ENCODE measurements at places on chromosomes 1 and 21.

- H3K4me3 ChIP-seq, result no peak overlapping the region
- no peak overlapping the region for H3K27ac ChIP-seq
- no peaks in the 10 kb centered on the region for H3K4me1 ChIP-seq
- H3K27me3 ChIP-seq, result peaks cover 8% of the 10 kb centered on the region
Observed at GRCh38 chr1:228983231-228983660, 248.0 kb downstream of the RHOU start.

DNA sequence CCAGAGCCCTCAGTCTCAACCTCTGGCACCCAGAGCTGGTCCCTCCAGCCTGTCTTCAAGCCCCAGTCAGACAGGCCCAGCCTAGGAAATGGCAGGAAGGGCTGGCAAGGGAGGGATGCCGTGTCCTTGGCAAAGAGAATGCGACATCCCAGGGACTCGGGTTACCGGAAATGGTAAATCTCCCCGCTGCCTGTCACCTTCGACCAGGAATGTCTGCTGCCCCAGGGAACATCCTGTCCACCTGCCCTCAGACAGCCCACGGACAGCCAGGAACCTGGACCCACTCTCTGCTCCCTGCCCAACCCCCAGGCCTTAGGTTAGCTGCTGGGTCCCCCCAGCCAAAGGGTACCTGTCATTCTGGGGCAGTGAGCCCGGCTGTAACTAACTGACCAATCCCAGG lies 23.9 kb downstream of the HSPG2 start:
- no peak for DNase-seq
- peaks cover 8% of the 10 kb centered on the region for H3K4me1 ChIP-seq
- H3K36me3 ChIP-seq, result peaks cover 3% of the 10 kb centered on the region
- no peak overlapping the region for H3K4me3 ChIP-seq
- peaks cover 4% of the 10 kb centered on the region for H3K27me3 ChIP-seq

- H3K27ac ChIP-seq, result no peak overlapping the region
- H3K27me3 ChIP-seq, result no peaks in the 10 kb centered on the region
- no peak overlapping the region for H3K4me3 ChIP-seq
- no peak for DNase-seq
Observed at GRCh38 chr1:216531263-216532239, 108.3 kb upstream of the USH2A start.

DNA sequence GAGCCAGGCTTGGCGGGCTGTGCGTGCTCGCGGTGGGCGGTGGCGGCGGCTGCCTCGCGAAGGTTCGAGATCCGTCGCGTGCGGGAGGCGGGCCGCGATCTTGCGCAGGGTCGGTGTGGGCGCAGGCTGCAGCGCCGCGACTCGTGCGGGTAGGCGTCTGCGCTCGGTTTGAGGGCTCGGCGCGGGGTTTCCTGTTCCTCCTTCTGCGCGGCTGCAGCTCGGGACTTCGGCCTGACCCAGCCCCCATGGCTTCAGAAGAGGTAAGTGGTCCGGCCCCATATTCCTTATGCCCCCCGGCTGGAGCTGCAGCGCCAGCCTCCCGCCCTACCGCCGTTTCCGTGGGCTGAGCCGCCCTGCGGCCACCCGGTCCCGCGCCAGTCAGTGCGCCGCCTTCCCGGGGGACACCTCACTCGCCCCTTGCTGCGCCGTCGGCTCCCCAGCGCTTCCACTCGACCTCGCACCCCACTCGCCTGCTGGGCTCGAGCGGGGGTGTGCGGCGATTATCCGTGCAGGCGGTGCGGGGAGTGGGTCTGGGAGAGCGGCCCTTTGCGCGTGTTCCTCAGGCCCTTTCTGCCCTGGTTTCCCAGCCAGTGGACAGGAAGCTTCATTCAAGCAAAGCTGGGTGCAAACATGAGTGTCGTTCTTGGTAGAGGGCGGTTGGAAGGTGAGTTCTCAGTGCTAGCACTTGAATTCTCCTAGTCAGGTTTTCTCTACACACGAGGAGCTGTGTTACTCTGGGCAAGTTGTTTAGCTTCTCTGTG lies at the start of gene CACYBP:
Gene CACYBP, plus strand, starts transcription at position 12 of the 761 bp plus-strand sequence. Its CDS starts 234 bp downstream, at position 246.
- H3K4me3 ChIP-seq, result no peak within 1 kb of the TSS
- no peak within 1 kb of the TSS for H3K27ac ChIP-seq
- no peaks in the 10 kb centered on the region for H3K27me3 ChIP-seq
- peaks cover 22% of the 10 kb centered on the region for H3K4me1 ChIP-seq
- DNase-seq, result peak; percentile 33
- peaks cover 13% of the 10 kb centered on the region for H3K36me3 ChIP-seq

DNA sequence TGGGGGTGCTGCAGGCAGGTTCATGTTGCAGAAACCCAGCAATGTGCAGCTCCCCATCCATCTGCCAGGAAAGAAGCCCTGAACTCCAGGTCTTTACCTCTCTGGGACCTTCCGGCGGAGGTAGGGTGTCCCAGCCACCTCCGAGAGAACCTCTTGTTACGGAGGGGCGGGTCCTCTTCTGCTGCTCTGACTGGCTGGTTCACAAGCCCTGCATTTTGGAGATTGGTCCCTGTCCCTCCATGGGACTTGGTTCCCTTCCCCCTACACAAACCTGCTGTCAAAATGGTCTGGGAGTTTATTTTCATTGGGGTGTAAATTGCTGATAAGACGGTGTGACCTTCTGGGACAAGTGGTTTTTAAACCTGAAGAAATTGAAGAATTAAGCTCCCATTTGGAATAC lies 8.0 kb upstream of the CELSR2 start:
- no peak for DNase-seq
- H3K27me3 ChIP-seq, result peaks cover 23% of the 10 kb centered on the region
- H3K27ac ChIP-seq, result no peak overlapping the region
- peaks cover 21% of the 10 kb centered on the region for H3K4me1 ChIP-seq

DNA sequence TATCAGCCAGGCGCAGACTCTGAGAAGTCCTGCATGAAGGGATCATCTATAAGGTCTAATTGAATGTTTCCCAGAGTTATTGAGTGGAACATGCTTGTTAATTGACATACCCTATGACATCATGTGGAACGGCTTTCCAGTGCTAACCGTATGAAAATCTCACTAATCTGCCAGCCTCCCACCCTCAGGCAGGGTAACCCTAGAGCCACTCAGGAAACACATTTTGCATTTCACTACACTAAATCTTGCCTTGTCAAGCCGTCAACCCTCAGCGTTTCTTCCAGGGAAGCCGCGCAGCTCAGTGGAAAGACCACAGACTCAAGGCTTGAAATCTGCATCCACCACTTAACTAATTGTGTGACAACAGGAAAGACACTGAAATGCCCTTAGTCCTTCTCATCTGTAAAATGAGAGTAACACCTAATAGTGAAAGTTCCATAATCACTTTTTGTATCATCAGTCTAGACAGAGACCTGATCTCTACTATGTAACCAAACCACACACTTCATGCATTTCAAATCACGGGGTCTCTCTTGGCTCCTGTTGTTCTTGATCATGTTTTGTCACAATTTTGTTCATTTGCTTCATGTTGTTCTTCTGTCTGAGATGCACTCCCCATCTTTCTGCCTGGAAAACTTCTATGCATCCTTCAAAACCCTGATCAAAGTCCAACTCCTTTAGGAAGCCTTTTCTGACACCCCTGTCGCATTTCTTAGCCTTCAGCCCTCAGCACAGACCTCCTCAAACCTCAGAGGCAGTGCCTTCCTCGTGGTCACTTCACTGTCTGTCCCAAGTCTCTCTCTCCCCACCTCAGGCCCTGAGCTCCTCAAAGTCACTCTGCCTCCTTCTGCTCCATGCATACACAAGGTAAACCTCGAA lies 246.5 kb downstream of the TOMM20 start:
- peaks cover 21% of the 10 kb centered on the region for H3K4me1 ChIP-seq
- H3K27me3 ChIP-seq, result peaks cover 5% of the 10 kb centered on the region
- H3K36me3 ChIP-seq, result no peaks in the 10 kb centered on the region
- H3K4me3 ChIP-seq, result no peak overlapping the region
- no peak for DNase-seq
- peak overlapping the region; percentile 75 for H3K27ac ChIP-seq

GRCh38 chr1:43648221-43648847 lies 1.6 kb upstream of the KDM4A start:
- H3K27ac ChIP-seq, result no peak overlapping the region
- H3K4me3 ChIP-seq, result peak overlapping the region; percentile 97
- no peaks in the 10 kb centered on the region for H3K27me3 ChIP-seq

GRCh38 chr21:27807596-27807995 lies 840.7 kb upstream of the ADAMTS5 start:
- DNase-seq, result no peak
- H3K27ac ChIP-seq, result no peak overlapping the region
- H3K4me1 ChIP-seq, result no peaks in the 10 kb centered on the region
- no peak overlapping the region for H3K4me3 ChIP-seq
- H3K27me3 ChIP-seq, result no peaks in the 10 kb centered on the region

DNA sequence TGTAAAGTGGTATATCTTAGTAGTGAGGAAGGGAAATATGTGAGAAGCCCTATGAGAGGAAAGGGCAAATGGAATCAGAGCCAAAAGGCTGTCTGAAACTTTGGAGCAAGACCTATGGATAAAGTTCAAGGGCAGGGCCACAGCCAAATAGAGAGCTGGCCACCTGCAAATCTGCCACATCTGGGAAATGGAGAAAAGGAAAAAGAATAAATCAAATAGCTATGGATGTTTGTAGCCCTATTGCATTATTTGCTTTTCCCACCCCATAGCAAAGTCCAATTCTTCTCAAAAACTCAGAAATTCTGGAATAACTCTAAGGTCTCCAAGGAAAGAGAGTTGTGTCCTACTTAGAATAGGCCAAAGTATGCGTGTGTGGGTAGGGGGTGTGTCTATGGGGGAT lies 4.0 kb upstream of the HLX start:
- peaks cover 2% of the 10 kb centered on the region for H3K36me3 ChIP-seq
- H3K4me3 ChIP-seq, result no peak overlapping the region
- H3K27me3 ChIP-seq, result peaks cover 68% of the 10 kb centered on the region

GRCh38 chr1:172609528-172609927 lies 49.4 kb upstream of the FASLG start:
- peak overlapping the region; percentile 55 for H3K27ac ChIP-seq
- H3K4me1 ChIP-seq, result peaks cover 5% of the 10 kb centered on the region
- peaks cover 19% of the 10 kb centered on the region for H3K36me3 ChIP-seq
- no peak overlapping the region for H3K4me3 ChIP-seq
- no peak for DNase-seq
- no peaks in the 10 kb centered on the region for H3K27me3 ChIP-seq

DNA sequence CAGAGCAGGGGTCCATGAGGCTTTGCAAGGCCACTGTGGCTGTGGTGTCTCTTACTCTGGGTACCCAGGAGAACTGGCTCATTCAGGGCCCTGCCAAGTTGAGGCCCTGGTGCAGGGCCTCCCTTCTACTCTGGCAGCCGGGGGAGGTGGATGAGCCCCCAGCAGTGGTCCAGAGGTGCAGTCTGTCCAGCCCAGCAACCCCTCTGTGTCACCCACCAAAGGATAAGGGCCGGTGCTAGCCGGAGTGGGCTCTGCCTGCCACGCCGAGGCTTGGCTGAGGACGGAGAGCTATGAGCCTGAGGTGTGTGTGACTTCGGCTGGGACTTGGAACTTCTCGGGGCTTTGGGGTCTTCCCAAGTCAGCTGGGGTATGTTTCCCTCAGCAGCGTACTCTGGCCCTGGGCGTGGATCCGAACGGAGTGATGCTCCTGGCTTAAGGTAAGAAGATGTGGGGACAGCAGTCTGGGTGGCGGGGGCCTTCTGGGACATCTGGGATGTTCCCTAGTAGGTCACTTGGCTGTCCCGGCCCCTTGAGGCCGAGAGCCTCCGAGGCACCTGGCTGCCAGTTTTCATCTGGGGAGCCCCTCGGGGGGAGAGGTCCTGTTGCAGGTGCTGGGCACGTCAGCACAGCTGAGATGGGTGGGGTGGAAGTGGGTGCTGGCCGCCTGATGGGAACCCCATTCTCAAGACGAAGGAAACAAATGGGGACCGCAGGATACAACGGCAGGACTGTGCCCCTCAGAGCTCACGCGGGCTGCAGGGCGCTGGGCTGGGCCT lies 25.9 kb downstream of the RUNX3 start:
- DNase-seq, result peak; percentile 2
- H3K27ac ChIP-seq, result peak overlapping the region; percentile 46
- H3K36me3 ChIP-seq, result peaks cover 100% of the 10 kb centered on the region

- no peaks in the 10 kb centered on the region for H3K4me1 ChIP-seq
- no peaks in the 10 kb centered on the region for H3K36me3 ChIP-seq
- H3K4me3 ChIP-seq, result no peak overlapping the region
- DNase-seq, result no peak
Observed at GRCh38 chr1:216459651-216460207, 36.5 kb upstream of the USH2A start.

DNA sequence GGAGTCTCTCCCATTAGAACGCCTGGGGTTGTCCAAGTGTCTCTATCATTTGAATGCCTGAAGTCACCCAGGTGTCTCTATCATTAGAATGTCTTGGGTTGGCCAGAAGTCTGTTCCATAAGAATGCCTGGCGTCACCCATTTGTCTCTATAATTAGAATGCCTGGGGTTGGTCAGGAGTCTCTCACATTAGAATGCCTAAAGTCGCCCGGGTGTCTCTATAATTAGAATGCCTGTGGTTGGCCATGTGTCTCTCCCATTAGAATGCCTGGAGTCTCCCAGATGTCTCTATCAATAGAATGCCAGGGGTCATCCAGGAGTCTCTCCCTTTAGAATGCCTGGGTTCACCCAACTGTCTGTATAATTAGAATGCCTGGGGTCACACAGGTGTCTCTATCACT lies 54.5 kb downstream of the RNF187 start:
- peaks cover 100% of the 10 kb centered on the region for H3K27me3 ChIP-seq
- DNase-seq, result no peak
- H3K27ac ChIP-seq, result no peak overlapping the region
- H3K4me1 ChIP-seq, result no peaks in the 10 kb centered on the region

GRCh38 chr1:60390593-60391282 lies 317.2 kb upstream of the C1orf87 start:
- H3K4me3 ChIP-seq, result no peak overlapping the region
- peaks cover 3% of the 10 kb centered on the region for H3K36me3 ChIP-seq
- H3K27me3 ChIP-seq, result no peaks in the 10 kb centered on the region
- H3K27ac ChIP-seq, result no peak overlapping the region

DNA sequence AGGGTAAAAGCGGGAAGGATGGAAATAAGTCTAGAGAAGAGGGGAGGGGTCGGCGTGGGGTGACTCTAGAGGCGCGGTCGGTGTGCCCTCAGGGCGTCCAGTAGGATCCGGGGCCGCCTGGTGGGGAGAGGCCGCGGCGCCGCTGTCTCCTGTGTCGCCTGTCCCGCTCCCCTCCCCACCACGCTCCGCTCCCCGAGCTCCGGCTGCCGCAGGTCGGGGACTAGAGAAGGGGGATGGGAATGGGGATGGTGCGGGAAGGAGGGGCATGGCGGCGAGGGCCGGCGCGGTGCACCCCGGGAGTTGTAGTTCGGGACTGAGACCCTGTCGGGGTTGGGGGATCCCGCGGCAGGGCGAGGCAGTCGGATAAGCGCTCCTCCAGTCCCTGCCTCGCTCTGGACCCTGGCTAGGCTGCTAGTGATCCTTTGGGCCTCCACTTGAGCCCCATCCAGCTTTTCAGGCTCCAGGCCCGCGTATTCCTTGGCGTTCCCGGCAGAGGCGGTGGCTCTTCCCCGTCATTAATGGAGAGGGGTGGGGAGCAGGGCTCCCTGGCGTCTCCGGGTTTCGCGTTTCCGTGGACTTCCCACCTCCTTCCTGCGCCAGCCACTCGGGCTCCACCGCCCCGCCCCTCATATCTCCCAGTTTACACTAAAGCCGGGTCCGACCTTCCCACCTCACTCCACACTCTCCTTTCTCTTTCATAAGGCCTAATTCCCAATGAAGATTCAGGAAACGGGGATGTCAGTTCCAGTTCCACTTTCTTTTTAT lies at the start of gene ENTREP3:
Gene ENTREP3, minus strand, starts transcription at position 241 of the 765 bp plus-strand sequence. CDS start 606 bp downstream, outside the sequence.
- H3K4me1 ChIP-seq, result peaks cover 33% of the 10 kb centered on the region
- peak within 1 kb of the TSS; percentile 73 for H3K27ac ChIP-seq
- peak; percentile 59 for DNase-seq
- H3K4me3 ChIP-seq, result peak within 1 kb of the TSS; percentile 81
- H3K36me3 ChIP-seq, result peaks cover 34% of the 10 kb centered on the region

GRCh38 chr1:66761221-66761620 lies 9.0 kb downstream of the DYNLT5 start:
- H3K4me1 ChIP-seq, result no peaks in the 10 kb centered on the region
- H3K4me3 ChIP-seq, result no peak overlapping the region
- no peak overlapping the region for H3K27ac ChIP-seq
- H3K27me3 ChIP-seq, result peaks cover 8% of the 10 kb centered on the region
